ENCODE measurements at places on chromosomes 6 and 20. TPM values are rescaled to one million over a fixed set of nuclear protein-coding genes. Genes with fewer than 3 reads are reported as not detected.

Gene RCAN2
- not detected for total RNA-seq

Gene EPPIN
- not detected for total RNA-seq

Gene MYLK4
- total RNA-seq: 0.10 TPM

Gene MUCL3
- 0.10 TPM for total RNA-seq

Gene CASS4
- not detected for total RNA-seq

Gene SSTR4
- total RNA-seq: 0.86 TPM

Gene EYA2
- 2.0 TPM for total RNA-seq

Gene TFAP2D
- total RNA-seq: not detected

Gene CNKSR3
- 10.4 TPM for total RNA-seq

Measured in A549 treated with AZD2906 at 1 μM for 4 hours (cell line).